ENCODE measurements at places on chromosomes 12 and 14.

DNA sequence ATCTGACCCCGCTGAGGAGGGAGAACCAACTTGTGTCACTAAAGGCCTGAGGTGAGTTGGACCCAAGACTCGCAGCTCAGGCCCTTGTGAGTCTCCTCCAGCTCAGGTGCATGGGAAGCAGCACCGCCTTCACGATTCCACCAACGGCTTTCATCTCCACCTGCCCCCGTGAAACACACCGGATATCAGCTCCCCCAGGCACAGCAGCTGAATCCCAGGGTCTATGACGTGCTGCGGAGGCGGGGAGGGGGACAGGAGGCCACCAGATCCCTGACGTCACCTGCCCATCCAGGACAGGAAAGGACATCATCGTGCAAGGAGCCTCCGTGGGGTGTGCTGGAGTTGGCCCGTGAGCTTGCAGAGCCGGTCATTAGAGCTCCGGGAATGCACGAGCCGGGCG, 18.5 kb upstream of the SFSWAP start:
- no peak for DNase-seq

- no peak for DNase-seq
Observed at GRCh38 chr12:98405805-98406366, 109.5 kb upstream of the TMPO start.

GRCh38 chr14:31740688-31741087, 179.5 kb downstream of the NUBPL start:
- no peak for DNase-seq

DNA sequence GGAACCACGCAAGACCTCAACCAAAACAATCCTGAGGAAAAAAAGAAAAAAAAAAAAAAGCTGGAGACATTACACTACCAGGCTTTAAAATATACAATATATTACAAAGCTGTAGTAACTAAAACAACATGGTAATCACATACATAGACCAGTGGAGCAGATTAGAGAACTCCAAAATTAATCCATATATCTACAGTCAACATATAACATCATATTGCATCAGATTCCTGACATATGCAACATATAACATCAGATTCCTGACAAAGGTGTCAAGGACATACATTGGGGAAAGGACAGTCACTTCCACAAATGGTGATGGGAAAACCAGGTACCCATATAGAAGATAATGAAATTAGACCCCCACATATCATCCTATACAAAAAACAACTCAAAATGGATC, 145.8 kb downstream of the BTG1 start:
- DNase-seq: no peak

DNA sequence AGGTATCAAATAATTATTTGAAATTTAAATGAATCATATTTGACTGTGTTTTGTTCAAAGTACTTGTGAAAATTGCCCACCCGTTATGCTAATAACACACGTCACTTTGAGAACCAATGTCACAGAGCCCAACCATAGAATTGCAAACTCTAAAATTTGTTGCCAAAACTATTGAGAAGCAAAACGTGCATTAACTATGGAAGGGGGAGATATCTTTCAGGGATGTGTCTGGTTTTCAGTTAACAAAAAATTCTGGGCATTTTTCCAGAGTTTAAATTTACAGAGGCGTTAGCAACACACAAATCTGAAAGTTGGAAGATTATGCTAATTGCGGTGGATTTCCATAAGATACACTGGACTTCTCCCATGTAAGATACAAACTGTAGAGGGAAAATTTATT, 371.8 kb upstream of the E2F7 start:
- no peak for DNase-seq

DNA sequence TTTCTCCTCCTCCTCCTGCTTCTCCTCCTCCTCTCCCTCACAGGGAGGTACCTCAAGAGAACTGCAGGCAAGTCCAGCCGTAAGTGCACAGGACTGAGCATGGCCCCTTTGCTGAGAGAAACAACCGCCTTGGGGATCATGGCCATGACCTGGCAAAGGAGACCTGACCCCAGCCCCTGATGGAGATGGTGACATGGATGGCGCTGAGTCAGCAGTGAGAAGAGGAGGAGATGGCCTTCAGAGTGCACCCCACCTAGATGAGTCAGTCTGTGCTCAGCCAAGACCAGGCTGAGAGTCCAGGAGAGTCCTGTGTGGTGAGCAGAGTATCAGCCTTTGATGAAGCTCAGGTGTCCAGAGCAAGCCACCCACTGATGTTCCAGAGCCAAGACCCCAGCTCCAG, 36.4 kb downstream of the MEG3 start:
- DNase-seq: no peak

DNA sequence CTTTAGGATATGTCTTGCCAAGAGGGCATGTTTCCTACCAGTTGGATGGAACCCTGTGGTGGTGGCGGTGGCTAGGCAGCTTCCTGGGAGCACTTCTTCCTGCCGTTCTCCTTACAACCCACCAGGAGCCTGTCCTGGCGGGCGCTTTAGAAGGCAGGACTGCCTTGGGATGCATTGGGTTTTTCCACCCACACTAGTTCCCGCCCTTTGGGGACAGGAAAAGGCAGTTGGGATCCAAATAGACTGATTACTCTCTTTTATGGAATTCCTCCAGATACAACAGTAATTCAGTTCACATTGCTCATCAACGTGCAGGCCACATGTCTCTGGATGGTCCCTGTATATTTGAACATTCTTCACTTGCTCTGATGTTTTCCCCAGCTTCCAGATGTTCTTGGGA, 305.7 kb upstream of the SSTR1 start:
- no peak for DNase-seq

- DNase-seq: no peak
Observed at GRCh38 chr12:88251798-88252197, 109.7 kb downstream of the TMTC3 start.

DNA sequence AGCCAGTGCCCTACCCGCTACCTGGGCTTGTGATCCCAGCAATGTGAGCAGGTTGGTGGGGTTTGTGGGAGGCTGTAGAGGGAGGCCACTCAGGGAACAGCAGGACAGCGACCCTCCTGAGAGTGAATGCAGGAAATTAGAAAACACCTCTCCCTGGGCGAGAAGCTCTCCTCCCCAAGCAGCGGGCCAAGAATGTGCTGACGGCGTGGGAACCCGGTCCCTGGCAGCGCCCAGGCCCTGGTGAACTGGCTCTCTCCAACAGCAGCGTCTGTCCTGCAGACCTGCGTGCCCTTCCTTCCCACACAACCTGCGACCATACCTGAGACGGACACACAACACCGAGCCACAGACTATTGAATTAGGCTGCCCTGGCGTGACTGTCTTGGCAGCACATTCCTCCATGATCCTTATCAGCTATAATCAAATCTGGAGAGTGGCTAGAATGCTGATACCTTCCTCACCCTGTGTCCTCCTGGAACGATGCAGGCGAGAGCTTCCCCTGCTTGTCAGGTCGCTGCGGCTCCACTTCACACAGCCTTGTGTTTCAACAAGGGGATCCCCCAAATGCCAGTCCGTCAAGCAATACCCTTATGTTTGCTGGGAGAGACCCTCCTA, 114.8 kb upstream of the GSC start:
- no peak for DNase-seq

DNA sequence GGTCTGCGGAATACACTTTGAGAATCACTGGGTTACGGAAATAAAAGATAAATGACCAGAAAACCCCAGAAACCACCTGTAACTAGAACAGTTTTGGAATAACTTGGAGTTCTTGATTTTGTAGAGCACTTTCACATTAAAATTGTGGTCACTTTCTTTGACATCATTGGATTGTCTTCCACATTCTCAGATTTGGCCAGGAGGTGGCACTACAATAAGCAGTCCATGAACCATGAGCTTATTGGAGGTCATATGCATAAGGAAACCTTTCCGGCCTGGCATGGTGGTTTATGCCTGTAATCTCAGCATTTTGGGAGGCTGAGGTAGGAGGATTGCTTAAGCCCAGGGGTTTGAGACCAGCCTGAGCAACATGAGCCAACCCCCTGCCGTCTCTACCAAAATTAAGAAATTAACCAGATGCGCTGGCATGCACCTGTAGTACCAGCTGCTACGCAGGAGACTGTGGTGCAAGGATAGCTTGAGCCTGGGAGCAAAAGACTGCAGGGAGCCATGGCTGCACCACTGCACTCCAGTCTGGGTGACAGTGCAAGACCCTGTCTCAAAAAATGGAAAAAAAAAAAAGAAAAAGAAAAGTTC, 107.7 kb upstream of the CAND1 start:
- peak; percentile 25 for DNase-seq

DNA sequence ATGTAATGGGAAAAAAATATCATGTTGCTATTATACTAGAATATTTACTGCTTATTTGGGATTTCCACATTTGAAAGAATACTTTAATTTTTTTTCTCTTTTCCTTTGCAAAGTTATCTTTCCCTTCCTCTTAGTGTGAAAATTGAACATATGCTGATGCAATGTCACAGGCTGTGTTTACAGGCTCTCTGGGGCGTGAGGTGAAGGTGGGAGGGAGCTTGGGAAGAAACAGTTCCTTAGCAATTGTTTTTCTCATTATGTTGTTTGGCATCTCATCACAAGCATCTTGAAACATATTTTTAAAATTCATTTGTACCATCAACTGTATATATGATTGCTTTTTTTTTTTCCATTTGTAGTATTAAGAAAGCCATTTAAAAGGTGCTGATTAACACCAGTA, 47.9 kb upstream of the NAV3 start:
- DNase-seq: no peak

DNA sequence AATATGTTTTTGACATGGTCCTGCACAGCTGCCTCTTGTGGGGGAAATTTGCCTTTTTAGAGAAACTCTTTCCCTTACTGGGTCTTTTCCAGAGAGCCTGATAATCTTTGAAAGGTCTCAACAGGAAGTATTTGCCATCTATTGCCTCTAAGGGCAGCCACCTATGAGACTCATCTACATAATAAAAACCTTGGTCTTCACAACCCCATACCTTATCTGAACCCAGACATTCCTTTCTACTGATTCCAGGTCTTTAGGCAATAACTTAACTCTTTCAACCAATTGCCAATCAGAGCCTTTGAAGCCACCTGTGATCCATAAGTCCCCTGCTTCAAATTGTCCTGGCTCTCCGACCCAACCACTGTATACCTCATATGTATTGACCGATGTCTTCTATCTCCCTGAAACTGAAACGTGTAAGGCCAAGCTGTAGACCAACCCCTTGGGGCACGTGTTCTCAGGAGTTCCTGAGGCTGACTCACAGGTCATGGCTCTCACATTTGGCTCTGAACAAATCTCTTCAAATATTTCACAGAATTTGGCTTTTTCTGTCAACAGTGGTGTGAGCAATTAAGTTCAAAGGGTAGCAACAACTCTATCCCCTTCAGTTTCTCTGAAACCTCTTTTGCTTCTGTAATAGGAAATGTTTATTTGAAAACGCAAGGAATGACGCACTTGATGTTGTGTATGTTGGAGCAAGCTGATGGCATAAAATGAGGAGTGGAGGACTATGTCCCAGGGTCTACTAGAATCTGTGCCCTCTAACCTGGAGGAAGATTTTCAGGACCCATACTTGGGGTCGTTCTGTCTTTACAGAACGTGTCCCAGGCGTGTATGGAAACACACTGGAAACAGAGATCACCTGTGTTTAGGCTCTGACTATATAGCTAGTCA, 49.2 kb upstream of the EIF5 start:
- DNase-seq: no peak

- peak; percentile 62 for DNase-seq
Observed at GRCh38 chr12:69161829-69162228, 77.5 kb upstream of the CPSF6 start.

DNA sequence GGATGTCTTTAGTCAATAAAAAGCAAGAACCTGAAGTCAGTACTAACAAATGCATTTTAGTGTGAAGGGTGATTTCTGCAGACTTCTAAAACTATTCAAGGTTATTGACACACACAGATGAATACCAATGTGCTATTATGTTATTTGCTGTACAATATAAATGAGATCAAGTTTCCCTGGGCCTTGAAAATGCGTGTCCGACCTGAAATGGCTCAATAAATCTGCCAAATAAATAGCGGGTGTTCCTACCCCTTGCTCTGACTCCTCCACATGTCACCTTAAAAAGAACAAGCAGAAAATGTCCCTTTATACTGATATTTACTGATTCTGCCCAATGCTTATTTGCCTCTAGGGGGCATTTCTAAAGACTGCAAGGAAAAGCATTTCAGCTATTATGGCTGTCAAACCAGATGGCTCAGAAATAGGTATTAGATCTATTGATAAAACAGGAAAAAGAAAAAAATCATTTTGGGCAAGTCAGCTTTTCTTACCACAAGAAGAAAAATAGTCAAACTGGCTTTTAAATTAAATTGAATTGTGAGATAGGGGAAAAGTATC, 367.3 kb upstream of the KITLG start:
- DNase-seq: no peak
